CD4-positive, alpha-beta T cell treated with Interleukin-4 for 1 hour (primary cell): ENCODE measurements at places on chromosomes 5 and 9.

DNA sequence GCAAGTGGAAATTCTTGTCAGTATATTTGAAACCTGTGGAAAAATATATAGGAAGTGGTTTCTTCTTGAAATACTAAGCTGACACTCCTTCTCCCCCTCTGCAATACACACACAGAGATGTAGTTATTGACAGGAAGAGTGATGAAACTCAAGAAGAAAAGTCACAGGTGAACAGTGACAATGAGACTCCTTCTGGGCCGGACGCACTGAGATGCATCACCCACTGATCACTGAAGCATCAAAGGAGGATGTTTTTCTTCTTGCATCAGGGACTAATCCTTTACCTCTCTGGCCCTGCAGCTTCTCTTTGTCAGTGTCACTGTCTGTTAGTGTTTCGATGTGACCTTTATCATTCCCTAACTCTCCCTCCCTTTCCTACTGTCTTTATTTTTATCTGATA is 1864.2 kb upstream of the C9orf72 start:
- DNase-seq, result no peak

- DNase-seq, result peak; percentile 55
These were observed 735 bp downstream of the ECPAS start for GRCh38 chr9:111483439-111483857.

- no peak for DNase-seq
These were observed 45.3 kb upstream of the ADAMTSL1 start for GRCh38 chr9:18428661-18429060.

DNA sequence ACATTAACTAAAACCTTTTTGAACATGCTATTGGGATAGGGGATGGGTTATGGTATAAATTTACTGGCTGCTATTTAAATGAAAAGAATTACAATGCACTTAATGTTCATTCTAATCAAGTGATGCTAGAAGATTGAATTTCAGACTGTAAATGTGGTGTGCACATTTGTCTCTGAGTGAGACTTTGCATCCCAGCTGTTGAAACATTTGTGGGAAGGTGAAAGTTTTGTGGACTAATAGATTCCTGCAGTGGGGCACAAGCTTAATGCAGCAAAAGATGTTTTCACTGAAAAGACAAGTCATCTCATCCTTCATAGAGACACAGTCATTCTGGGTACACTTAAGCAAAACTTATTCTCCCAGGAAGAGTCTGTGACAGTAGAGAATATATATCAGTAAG is 323.6 kb downstream of the NFIB start:
- no peak for DNase-seq

- DNase-seq, result no peak
These were observed 60.3 kb upstream of the RIOK2 start for GRCh38 chr5:97243353-97243752.

DNA sequence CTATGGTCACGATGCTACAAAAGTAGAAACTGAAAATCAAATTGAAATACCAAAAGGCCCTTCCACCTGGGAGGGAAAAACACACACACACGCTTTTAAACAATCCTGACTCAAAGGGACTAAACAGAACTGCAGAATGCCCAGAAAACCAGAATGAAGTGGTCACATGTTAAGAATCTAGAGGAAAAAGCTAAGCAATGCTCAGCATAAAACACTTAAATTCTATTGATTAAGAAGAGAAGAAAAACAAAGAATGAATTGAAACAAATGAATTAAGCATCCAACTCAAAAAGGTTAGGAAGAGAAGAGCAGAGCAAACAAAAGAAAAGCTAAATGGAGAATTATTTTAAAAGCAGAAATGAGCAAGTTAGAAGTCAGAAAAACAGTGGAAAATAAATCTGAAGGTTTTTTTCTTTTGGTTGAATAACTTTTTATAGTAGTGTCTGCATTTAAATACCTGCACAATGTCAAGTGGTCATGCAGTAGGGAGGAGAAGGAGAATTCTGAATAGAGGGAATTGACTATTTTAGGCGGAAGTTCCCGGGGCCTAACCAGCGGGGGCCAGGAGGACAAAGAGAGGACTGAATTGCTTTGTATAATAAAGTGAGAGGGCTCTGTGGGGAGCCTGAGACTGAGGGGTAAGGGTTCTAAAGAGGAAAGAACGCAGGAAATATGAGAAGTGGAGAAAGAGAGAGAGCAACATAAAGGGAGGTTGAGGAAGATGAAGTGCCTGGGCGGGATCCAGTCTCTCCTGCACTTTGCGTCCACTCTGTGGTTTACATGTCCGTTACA is 146.8 kb downstream of the ATPSCKMT start:
- DNase-seq, result no peak

DNA sequence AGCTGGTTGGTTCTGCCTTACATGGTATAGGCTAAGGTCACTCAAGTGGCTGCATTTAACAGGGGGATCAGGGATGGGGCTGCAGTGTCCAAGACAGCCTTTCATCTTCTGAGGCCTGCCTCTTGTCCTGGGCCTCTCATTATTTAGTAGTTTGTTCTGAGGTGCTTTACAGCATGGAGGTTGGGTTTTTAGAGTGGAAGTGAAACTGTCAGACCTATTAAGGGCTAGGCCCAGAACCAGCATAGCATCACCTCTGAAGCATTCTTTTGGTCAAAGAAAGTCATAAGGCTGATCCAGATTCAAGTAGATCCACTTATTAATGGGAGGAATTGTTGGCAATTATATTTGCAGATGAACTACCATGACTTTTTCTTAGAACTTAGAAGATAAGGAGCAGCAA is 146.0 kb upstream of the NMUR2 start:
- no peak for DNase-seq

DNA sequence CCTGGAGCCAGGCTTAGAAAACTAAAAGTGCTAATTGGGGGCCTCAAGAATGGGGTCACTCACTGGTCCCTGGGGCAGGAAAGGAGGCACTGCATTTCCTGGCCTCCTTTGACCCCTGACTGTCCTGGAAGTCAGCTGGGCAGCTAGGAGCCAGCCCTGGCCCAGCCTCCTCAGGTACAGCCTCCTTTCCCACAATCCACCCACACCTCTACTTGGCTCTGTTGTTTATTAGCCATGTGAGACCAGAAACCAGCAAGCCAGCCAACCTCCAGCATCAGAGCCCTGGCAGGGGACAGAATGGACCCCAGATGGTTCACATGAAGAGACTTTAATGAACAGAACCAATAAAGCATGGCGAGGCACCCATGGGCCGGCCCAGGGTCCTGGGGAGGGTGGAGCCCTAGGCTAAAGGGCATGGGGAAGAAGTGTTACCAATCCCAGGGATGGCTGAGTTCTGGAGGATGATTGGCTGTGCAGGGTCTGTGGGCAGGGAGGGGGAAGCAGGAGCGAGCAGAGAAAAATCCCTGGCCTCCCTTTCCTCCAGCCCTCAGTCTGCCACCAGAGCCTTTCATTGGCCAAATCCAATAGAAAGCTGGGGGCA is 55.3 kb upstream of the ANGPTL2 start:
- DNase-seq, result no peak

DNA sequence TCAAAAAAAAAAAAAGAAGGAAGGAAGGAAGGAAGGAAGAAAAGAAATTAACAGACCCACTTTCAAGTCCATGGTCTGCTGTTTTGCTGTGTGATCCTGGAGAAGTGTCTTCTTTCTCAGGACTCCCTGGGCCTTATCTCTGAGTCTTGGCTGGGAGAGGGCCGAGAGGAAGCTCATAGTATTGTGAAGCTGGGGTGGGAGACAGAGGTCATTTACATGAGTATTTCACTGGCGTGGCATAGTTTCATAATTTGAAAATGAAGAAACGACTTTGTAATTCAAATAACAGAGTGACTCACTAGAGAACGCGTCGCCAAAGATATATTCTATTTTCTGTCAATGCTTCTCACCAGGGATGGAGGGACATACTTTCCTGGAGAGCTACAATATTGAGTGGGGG is 2.4 kb upstream of the C9orf50 start:
- DNase-seq, result no peak

GRCh38 chr9:38414040-38414723 is 10.1 kb downstream of the IGFBPL1 start:
- no peak for DNase-seq
